Right renal pelvis (tissue), 4 donors: ENCODE measurements at places on chromosomes 2 and 18. TPM values are rescaled to one million over a fixed set of nuclear protein-coding genes. Genes with fewer than 3 reads are reported as not detected.

Gene SCN9A
- polyA plus RNA-seq = 1.8 TPM

Gene SLC25A52
- polyA plus RNA-seq = 0.53 TPM

Gene C2orf78
- not detected for polyA plus RNA-seq

Gene CYS1
- polyA plus RNA-seq = 94.3 TPM

Gene MEP1B
- 0.14 TPM for polyA plus RNA-seq

Gene IL36RN
- polyA plus RNA-seq = not detected

Gene TLX2
- 0.26 TPM for polyA plus RNA-seq

Gene ZSWIM2
- polyA plus RNA-seq = not detected

Gene ASB18
- polyA plus RNA-seq = not detected

Gene HAAO
- polyA plus RNA-seq = 37.2 TPM

Gene ZNF236
- polyA plus RNA-seq = 10.9 TPM

Gene SLC5A7
- polyA plus RNA-seq = 1.1 TPM

Gene CDH20
- 4.3 TPM for polyA plus RNA-seq

Gene PRKAG3
- polyA plus RNA-seq = not detected

Gene ERBB4
- polyA plus RNA-seq = 54.3 TPM

Gene PNO1
- 18.7 TPM for polyA plus RNA-seq

Gene TDRD15
- polyA plus RNA-seq = not detected

Gene USP34
- 125 TPM for polyA plus RNA-seq

Gene STON1
- polyA plus RNA-seq = 41.2 TPM
